HS-27A (cell line): ENCODE measurements at places on chromosomes 12 and 14.

GRCh38 chr14:72753044-72753710 lies 140.7 kb downstream of the DPF3 start:
- DNase-seq = no peak

DNA sequence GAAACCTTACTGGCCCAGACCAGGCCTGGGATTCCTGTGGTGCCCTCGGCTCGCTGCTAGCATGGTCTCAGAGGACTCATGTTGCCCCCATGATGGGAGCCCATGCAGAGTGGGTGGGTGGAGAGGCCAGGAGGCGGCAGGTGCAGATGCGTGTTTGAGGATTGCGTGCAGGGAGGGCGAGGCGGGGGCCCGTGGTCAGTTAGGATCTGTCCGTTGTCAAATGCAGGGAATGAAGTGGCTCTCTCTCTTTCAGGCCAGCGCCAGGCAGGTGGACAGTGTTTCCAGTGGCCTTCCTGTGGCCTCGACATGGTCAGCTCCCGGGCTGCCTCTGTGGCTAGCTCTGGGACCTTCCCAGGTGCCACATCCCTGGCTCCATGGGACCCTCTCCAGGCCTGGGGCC lies 39.3 kb upstream of the DLK1 start:
- DNase-seq = no peak

GRCh38 chr12:115597157-115597712 lies 680.3 kb downstream of the MED13L start:
- no peak for DNase-seq

DNA sequence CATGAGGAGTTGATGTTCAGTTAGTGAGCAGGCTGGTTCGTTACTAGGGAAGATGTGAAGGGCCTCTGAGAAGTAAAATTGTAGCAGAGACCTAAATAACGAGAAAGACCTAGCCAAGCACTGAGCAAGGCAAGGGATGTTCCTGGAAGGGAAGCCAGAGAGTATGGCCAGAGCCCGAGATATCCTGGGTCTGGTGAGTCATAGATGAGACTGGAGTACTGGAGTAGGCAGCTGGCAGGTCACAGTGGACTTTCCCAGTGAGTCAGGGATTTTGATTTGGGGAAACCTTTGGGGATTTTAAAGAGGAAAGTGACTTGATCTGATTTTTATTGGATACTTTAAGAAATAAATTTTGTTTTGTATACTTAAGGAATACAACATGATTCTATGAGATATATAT lies 369.0 kb downstream of the DIO2 start:
- no peak for DNase-seq

DNA sequence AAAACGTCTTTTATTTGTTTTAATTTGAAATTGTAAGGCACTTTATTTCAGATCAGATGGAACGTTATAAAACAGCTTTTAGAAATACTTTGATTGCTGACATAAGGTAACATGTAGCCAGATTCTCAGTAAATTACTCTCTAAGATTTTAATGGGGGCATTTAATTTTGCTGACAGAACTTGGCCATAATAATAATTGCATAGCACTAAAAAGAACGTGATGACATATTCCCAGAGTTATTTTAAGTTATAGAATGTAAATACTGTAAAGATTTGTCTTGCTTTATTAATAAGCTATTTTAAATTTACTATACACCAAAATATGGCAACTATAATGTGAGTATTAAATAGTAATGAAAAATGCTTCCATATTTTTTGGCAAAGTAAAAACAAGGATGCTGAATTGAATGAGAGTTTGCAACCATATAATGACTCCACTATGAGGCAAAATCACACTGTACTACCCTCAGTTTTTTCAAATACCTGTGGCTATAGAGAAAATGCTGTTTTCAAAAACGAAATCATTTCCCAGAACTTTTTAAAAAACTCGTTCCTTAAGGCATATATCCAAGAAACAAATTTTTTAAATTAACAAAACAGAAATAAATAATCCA lies 876 bp downstream of the LUM start:
- DNase-seq = no peak

- peak; percentile 33 for DNase-seq
Observed at GRCh38 chr14:35927727-35928126, 101.6 kb downstream of the BRMS1L start.

GRCh38 chr12:60394665-60395064 lies 798.8 kb downstream of the SLC16A7 start:
- peak; percentile 54 for DNase-seq

- DNase-seq = no peak
Observed at GRCh38 chr12:92046557-92047392, 98.9 kb downstream of the BTG1 start.

DNA sequence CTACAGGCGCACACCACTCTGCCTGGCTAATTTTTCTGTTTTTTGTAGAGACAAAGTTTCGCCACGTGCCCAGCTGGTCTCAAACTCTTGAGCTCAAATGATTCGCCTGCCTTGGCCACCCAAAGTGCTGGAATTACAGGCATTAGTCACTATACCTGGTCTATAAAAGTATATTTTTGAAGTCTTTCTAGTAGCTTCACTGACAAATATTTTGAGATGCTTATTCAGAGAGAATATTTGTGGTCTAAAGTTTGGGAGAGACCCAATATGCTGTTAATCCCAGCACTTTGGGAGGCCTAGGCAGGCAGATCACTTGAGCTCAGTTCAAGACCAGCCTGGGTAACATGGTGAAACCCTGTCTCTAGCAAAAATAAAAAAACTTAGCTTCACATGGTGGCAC lies 22.0 kb upstream of the PPP1R12A start:
- no peak for DNase-seq

DNA sequence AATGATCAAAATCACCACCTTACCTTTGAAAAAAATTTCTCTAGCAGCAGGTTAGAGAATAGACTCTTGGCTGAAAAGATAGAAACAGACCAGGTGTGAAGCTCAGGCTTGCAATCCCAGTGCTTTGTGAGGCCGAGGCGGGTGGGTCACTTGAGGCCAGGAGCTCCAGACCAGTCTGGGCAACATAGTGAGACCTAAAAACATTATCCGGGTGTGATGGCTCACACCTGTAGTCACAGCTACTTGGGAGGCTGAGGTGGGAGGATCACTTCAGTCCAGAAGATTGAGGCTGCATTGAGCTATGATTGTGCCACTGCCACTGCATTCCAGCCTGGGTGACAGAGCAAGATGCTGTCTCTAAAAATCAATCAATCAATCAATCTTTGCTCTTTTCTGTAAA lies 105.3 kb upstream of the TBX3 start:
- DNase-seq = no peak

GRCh38 chr12:58372298-58372697 lies 430.9 kb downstream of the ATP23 start:
- DNase-seq = no peak

DNA sequence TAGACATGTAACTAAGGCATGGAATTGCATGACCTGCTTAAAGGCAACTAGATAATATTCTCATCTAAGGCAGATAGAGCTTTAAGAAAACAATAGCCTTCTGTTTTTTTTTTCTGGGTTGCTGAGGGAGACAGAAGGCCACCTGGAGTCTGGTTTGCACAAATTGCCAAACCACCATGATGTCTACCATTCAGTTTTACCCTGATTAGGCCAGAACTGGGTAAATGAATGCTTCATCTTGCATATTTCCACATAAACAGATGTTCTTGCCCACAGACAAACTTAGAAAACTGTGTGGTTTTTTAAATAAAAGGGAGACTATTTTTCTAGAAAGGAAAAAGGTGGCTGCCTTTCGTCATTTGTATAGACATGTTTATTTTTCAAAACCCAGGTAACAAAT lies 278.7 kb upstream of the PRICKLE1 start:
- DNase-seq = no peak

DNA sequence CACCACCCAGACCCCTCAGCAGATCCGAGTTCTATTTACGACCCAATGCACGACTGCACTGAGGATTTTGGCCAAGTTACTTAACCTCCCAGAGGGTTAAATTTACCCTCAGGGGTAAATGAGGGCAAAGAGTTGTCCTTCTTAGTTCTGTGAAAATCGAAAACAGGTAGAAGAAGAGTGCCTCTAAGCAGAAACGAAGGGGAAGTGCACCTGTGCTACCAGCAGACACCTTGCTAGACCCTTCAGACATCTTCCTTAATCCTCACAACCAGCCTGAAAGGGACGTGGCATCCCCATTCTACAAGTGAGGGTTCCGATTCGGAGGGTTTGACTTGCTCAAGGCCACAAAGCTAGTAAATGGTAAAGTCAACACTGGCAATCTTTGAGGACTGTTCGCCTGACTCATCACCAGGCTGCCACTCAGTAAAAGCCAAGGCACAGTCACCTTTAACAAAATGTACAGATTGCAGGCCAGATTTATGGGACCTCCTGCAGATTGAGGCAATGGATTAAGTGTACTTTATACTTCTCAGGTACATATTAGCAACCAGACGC lies 1.6 kb downstream of the GSG1 start:
- DNase-seq = no peak

DNA sequence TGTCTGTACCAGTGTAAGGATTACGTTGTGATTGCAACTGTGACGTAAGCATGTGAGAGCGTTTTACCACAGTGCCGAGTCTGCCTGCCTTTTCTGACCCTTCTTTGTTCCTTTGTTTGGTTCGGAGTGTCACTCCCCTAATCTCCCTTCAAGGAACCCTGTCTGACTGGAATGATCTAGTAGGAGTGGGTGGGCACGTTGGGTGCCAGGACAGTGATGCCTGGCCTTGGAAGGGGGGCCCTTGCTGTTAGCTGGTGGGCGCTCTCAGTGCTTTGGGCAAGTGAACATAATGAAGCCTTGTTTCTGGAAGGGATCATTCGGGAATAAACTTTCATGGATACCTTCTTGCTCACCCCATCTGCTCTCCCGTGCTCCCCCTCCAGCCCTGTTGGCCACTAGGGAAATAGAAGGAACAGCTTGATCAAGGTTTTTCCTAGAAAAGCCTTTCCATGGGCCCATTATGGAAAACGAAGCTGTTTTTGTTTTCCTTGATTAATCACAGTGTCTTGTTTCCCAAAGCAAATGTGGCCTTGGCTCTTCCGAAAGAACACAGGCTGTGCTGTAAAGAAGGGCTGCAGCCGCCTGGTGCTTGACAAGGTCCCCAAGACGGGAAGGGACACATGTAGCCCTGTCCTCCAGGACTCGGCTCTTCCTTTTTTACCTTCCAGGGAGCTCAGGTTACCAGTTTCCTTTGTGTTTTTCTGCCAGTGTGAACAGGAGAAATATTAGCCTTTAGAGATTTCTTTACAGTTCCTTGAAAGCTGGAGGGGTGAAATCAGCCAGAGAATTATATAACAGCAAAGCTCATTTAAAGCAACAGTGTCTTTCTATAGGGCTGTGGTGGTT lies 215.5 kb downstream of the CRADD start:
- DNase-seq = no peak

- DNase-seq = no peak
Observed at GRCh38 chr12:19810213-19810612, 370.9 kb downstream of the AEBP2 start.

DNA sequence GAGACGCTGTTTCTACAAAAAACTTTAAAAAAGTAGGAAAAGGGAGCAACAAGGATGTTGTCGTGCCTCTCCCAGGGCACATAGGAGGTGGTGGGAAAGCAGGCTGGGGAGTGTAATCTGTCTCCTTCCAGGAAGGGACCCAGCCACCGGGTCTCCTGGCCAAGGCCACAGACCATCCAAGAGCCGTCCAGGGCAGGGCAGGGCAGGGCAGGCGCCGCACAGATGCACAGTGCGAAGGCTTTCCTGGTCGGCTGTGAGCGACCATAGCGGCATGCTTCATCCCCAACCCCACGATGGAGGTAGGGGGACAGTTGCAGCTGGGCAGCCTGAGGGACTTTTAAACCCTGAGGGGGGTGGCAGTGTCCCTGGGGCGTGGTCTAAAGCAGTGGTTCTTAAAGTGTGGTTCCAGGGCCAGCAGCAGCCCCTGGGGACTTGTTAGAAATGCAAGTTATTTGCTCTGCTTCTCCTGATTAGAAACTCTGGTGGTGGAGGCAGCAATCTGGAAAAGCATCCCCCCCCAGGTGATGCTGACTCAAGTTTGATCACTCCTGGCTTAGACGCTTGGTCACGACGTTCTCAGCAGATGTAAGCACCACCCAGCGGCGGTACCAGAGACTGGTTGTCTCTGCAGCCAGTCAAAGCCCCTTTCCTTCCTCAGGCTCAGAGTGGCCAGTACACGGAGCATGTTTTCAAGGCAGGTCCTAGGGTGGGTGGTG lies 197.4 kb upstream of the PRMT8 start:
- DNase-seq = no peak

DNA sequence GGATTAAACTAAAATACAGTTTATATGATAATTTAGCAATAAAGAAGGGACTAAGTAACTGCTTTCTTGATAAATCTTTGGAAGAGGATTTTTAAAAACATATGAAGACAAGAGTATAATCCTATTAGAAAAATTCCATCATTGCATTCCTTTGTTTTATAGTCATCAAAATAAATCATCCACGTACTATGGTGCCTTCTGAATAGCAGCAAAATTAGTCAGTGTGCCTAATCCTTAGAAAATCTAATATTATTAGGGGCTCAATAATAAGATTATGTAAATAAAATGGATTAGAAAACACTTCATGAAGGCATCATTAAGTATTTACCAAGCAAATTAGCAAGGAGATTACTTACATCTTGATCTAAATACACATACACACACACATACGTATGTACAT lies 102.1 kb downstream of the KCNH5 start:
- no peak for DNase-seq
